ENCODE measurements at places on chromosomes 12 and 14.
A peak's percentile ranks its signal among the peaks of the same experiment; 100 is the strongest.

DNA sequence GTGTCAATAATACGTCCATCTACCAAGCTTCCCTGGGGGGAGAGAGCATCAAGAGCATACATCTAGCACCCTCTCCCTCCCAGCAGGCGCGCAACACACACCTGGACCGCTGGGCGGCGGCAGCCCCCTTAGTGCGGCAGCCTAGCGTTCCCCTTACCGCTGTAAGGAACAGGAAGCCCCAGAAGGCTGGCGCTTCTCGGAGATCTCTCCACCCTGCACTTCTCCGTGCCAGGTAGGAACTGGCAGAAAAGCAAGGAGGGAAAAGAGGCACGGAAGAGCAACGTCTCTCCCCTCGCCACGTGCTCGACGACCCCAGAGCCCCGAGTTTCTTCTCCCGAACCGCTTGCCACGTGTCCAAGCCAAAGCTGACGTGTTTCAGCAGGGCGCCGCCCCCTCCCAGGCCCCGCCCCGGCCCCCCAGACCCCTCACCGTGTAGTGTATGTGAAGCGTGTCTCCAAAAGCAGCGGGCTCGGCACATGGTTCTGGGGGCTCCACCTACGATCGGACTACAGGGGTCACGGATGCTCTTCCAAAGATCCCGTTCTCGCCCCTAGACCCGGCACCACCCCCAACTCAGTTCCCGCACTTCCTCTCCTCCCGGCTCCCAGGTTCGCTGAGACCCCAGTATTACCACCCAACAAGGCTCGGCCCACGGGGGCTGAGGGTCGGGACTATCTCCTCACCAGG lies 532 bp downstream of the FKBP11 start:
- DNase-seq, result peak; percentile 58
- H3K27me3 ChIP-seq, result no peaks in the 10 kb centered on the region
- H3K4me3 ChIP-seq, result peak overlapping the region; percentile 96
- peaks cover 56% of the 10 kb centered on the region for H3K36me3 ChIP-seq
- H3K27ac ChIP-seq, result no peak overlapping the region

DNA sequence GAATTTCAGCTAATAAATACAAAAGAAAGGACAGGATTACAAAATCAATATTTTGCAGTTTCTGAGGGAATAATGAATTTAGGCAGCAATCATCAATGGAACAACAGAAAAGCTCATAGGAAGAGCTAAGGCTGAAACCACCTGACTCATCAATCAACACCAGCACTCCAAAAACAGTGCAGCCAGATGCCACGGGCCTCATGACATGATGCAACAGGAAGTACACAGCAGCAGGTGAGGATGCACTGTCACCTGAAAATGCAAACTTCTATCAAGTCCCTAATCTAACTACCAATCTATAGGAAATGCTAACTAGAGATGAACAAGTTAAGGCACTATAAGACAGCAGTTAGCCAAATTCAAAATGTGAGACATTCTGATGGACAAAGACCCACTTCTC lies 21.7 kb downstream of the GNS start:
- H3K27ac ChIP-seq, result no peak overlapping the region
- H3K4me3 ChIP-seq, result no peak overlapping the region
- DNase-seq, result no peak
- H3K4me1 ChIP-seq, result peaks cover 2% of the 10 kb centered on the region
- no peaks in the 10 kb centered on the region for H3K27me3 ChIP-seq
- peaks cover 90% of the 10 kb centered on the region for H3K36me3 ChIP-seq

DNA sequence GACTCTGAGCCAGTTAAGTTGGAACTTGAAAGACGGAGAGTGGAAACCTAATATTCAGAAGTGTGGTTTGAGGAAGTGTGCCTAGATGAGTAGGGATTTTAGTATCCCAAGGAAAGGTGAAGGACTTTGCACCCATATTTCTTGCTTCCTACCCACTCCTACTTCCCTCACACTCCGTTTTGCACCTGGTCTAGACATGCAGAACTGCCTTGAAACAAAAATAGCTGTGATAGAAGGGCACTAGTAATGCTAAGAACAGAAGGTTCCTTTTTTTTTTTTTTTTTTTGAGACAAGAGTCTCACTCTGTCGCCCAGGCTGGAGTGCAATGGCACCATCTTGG lies 732 bp upstream of the ARF3 start:
- DNase-seq, result no peak
- H3K27me3 ChIP-seq, result peaks cover 12% of the 10 kb centered on the region
- no peak overlapping the region for H3K27ac ChIP-seq
- H3K36me3 ChIP-seq, result peaks cover 19% of the 10 kb centered on the region
- H3K4me1 ChIP-seq, result peaks cover 8% of the 10 kb centered on the region

GRCh38 chr12:59076622-59077021 lies 156.3 kb upstream of the LRIG3 start:
- H3K27ac ChIP-seq, result no peak overlapping the region
- H3K4me3 ChIP-seq, result no peak overlapping the region
- H3K4me1 ChIP-seq, result no peaks in the 10 kb centered on the region
- no peak for DNase-seq

DNA sequence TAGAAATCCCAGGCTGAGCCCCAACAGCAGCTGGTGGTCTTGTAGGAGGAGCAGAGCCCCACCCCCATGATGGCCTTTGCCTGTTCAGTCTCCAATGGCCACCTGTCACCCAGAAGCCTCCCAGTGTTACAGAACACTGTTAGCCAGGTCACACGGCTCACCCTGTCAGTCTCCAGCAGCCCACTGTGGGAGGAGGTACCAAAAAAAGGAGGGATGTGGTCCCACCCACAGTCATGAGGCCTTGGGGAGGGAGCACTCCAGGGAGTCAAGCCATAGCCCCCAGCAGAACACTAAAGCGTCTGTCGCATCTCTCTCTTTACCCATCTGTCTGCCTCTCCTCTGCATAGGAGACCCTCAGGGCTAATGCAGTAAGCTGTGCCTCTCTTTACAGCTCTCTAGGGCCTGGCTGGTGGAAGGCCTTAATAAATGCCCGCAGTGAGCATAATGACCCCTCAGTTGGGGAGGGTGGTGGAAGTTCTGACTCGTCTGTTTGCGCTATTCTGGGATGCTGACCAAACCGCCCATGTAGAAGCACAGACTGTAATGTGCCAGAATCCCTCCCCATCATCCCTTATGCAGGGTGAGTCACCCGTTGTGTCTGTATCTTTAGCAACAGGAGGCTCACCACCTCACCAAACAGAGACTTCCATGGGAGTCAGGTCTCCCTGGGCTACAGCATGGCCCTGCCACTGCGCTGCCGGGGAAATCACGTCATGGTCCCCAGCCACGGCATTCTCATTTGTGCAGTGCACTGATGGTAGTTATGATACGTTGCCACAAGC lies 14.6 kb downstream of the C14orf132 start:
- H3K4me1 ChIP-seq, result peaks cover 36% of the 10 kb centered on the region
- peak overlapping the region; percentile 14 for H3K27ac ChIP-seq
- DNase-seq, result peak; percentile 95
- H3K4me3 ChIP-seq, result peak overlapping the region; percentile 46
- H3K27me3 ChIP-seq, result no peaks in the 10 kb centered on the region

DNA sequence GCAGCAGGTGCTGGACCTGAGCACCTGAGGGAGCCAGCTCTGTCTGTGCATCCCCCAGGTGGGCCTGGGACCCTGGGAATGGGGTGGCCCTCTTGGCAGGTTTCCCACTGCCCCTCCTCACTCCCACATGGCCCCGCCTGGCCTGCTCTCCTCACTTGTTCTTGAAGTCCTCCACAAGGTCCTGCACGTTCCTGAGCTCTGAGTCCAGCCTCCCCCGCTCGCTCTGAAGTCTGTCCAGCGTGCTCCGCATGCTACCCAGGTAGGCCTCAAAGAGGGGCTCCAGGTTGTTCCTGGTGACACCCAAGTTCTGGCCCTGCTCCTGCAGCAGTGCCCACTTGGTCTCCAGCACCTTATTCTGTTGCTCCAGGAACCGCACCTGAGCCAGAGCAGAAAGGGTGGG lies 2.9 kb downstream of the KRT79 start:
- no peak for DNase-seq
- no peaks in the 10 kb centered on the region for H3K36me3 ChIP-seq
- H3K27me3 ChIP-seq, result peaks cover 21% of the 10 kb centered on the region
- no peak overlapping the region for H3K4me3 ChIP-seq
- no peak overlapping the region for H3K27ac ChIP-seq

DNA sequence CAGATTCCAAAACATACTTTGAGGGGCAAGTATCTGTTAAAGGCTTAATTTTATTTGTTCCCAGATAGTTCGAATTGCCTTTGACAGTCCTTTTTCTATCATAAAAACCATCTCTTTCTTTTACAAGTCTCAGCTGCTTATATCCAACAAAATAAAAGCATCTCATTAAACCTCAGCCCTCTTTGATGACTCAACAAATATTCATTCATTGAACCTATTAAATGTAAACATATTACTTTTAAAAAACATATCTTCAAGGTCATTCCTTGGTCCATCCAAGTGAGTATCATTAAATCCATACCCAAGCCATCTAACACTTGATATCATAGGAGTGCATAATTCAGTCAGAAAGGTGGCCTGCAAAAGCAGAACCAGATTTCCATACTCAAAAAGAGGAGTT lies 154.6 kb upstream of the BCL2L14 start:
- DNase-seq, result no peak
- H3K4me1 ChIP-seq, result no peaks in the 10 kb centered on the region
- H3K27ac ChIP-seq, result no peak overlapping the region
- no peaks in the 10 kb centered on the region for H3K36me3 ChIP-seq
- H3K27me3 ChIP-seq, result peaks cover 13% of the 10 kb centered on the region
- no peak overlapping the region for H3K4me3 ChIP-seq

DNA sequence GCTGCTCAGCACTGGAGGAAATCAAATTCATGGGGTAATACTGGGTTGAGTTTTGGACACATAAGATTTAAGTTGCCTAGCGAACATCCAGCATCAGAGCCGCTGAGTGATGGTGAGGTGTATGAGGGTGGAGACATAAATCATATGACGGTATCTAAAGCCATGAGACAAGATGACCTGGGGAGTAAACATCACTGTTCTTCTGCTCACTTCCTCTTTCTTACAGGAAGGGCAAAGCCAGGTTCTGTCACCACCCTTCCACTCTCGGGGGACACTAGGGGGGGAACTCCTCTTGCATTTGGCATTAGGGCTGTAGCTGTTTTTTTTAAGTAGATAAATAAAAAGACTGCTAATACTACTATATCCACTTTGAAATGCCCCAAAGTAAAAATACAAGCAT lies 24.0 kb downstream of the PRDM4 start:
- H3K4me3 ChIP-seq, result no peak overlapping the region
- H3K27ac ChIP-seq, result no peak overlapping the region
- no peak for DNase-seq
- H3K4me1 ChIP-seq, result no peaks in the 10 kb centered on the region

GRCh38 chr12:51874000-51874399 lies 13.9 kb upstream of the ANKRD33 start:
- H3K36me3 ChIP-seq, result no peaks in the 10 kb centered on the region
- no peak for DNase-seq
- H3K27me3 ChIP-seq, result peaks cover 38% of the 10 kb centered on the region
- H3K27ac ChIP-seq, result no peak overlapping the region
- H3K4me3 ChIP-seq, result no peak overlapping the region

DNA sequence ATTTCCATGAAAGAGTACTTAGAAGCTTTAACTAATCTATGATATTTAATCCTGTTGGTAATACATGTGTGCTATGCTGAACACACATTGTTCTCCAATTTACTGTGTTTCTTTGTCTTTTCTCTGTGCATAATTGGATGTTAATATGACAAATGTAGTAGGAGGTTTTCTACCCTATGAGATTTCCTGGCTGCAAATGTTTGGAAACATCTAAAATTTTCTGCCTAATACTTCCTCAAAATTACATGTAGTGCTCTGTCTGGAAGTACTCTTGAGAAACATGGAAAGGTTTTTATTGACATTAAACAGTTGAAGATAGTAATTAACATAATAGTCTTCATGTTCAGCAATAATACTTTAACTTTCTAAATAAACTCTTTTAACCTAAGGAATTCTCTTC lies 213.0 kb downstream of the KITLG start:
- H3K27me3 ChIP-seq, result no peaks in the 10 kb centered on the region
- no peak overlapping the region for H3K27ac ChIP-seq
- no peak for DNase-seq
- no peaks in the 10 kb centered on the region for H3K4me1 ChIP-seq
- H3K36me3 ChIP-seq, result no peaks in the 10 kb centered on the region

- H3K27me3 ChIP-seq, result no peaks in the 10 kb centered on the region
- no peaks in the 10 kb centered on the region for H3K36me3 ChIP-seq
- peak overlapping the region; percentile 71 for H3K4me3 ChIP-seq
- H3K27ac ChIP-seq, result no peak overlapping the region
- peaks cover 20% of the 10 kb centered on the region for H3K4me1 ChIP-seq
- peak; percentile 36 for DNase-seq
Measured at GRCh38 chr12:124774054-124774461, 89.6 kb downstream of the SCARB1 start.

- DNase-seq, result peak; percentile 26
- H3K4me3 ChIP-seq, result no peak overlapping the region
- no peak overlapping the region for H3K27ac ChIP-seq
Measured at GRCh38 chr14:92718664-92719063, 29.8 kb downstream of the LGMN start.

- DNase-seq, result no peak
- H3K4me1 ChIP-seq, result no peaks in the 10 kb centered on the region
- peaks cover 14% of the 10 kb centered on the region for H3K27me3 ChIP-seq
- H3K36me3 ChIP-seq, result no peaks in the 10 kb centered on the region
Measured at GRCh38 chr12:108080363-108080762, 48.7 kb upstream of the WSCD2 start.

DNA sequence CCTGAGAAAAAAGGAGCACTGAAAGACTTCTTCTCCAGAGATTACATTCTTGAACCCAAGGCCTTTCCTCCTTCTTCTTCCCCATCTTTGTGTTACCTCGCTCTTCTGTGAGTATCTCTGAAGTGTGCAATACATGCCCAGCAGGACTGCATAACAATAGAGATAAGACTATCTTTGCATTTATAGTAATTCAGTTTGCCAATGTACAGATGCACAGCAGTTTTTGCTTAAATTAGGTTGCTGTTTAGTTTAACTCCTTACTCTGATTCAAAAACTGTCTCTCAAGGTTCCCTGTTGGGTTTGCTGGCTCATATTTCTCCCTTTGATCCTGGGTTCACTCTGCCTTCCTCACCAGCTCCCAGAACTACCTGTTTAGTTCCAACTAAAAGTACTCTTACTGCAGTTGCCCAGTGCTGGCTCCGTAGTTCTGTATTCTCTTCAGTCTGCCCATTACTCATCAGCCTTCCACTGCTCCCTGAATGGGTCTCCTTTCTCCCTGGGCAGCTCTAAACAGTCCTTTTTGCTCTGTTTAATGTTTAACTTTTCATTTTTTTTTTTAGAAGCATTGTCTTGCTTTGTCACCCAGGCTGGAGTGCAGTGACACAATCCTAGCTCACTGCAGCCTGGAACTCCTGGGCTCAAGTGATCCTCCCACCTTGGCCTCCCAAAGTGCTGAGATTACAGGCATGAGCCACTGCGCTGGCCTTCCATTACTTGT lies 180.6 kb upstream of the CAND1 start:
- H3K4me1 ChIP-seq, result no peaks in the 10 kb centered on the region
- DNase-seq, result no peak
- H3K27me3 ChIP-seq, result peaks cover 20% of the 10 kb centered on the region
- H3K4me3 ChIP-seq, result no peak overlapping the region
- H3K36me3 ChIP-seq, result no peaks in the 10 kb centered on the region

Measured in mesenchymal stem cell (in vitro differentiated cells and primary cell).